Keratinocyte (primary cell): ENCODE measurements at places on chromosomes 6 and 20. TPM values are rescaled to one million over a fixed set of nuclear protein-coding genes. Genes with fewer than 3 reads are reported as not detected.

The TUBB2A gene
- 58.8 to 84.4 TPM (median 73.0 TPM) in 3 replicates for polyA plus RNA-seq

The SYNDIG1 gene
- polyA plus RNA-seq, result 0.37 to 1.7 TPM (median 0.38 TPM) in 3 replicates

The TMEM244 gene
- polyA plus RNA-seq, result 0.12 TPM in 1 of 3 replicates, not detected in the others

The NHSL1 gene
- polyA plus RNA-seq, result 8.5 to 28.1 TPM (median 11.8 TPM) in 3 replicates

The LIME1 gene
- 0.60 to 3.5 TPM (median 0.75 TPM) in 3 replicates for polyA plus RNA-seq

The PRDM13 gene
- polyA plus RNA-seq, result not detected in 3 replicates

The MAN1A1 gene
- 11.3 to 20.2 TPM (median 14.6 TPM) in 3 replicates for polyA plus RNA-seq

The DNMT3B gene
- 0.68 to 1.1 TPM (median 0.86 TPM) in 3 replicates for polyA plus RNA-seq

The MOG gene
- polyA plus RNA-seq, result not detected in 3 replicates

The MACROD2 gene
- 0.49 to 0.71 TPM (median 0.52 TPM) in 3 replicates for polyA plus RNA-seq

DNA sequence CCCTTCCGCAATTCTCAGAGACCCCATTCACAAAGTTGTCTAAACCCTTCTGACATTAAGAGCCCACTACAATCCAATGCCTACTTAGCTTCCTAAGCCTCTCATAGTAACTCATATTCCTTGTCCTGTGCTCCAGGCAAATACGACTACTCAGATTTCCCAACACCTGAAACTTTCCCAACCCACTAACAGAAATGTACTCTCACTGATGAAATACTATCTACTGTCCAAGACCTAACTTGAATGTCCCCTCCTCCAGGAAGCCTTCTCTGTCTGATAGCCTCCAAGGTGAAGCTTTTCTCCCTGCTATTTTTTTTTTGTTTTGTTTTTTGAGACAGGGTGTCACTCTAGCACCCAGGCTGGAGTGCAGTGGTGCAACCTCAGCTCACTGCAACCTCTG, 30.4 kb downstream of the GPLD1 start:
- DNase-seq, result no peak

- DNase-seq, result no peak
Observed at GRCh38 chr20:45258664-45259063, 4.3 kb upstream of the SLPI start.

GRCh38 chr20:19015351-19016139, 196.9 kb upstream of the SLC24A3 start:
- DNase-seq, result no peak

DNA sequence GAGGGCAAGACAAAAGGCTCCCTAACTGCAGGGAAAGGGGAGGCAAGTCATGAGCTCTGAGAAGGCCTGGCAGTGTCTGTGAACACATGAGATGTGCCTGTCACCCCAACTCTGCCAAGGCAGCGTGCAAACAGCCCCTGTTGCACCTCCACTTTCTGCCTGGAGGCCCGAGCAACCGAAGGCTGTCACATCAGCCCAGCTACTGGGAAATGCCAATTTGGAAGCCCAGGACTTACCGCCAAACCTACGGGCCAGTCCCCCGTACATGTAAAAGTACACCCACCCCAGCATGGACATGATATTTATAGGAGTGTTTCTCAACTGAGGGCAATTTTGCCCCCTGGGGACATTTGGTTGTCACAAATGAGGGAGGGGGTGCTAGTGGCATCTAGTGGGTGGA, 27.3 kb upstream of the RPP40 start:
- DNase-seq, result no peak

- DNase-seq, result no peak
Observed at GRCh38 chr6:48825501-48826151, 637.4 kb downstream of the MMUT start.

- DNase-seq, result no peak
Observed at GRCh38 chr6:56688521-56688920, 45.8 kb upstream of the DST start.

- DNase-seq, result no peak
Observed at GRCh38 chr20:8190043-8190880, 58.2 kb downstream of the PLCB1 start.

- peak; percentile 7 for DNase-seq
Observed at GRCh38 chr6:52990342-52990741, 4.7 kb downstream of the GSTA4 start.

- no peak for DNase-seq
Observed at GRCh38 chr6:39892490-39893129, 41.7 kb downstream of the MOCS1 start.

GRCh38 chr6:167121335-167121841, 1.5 kb upstream of the CCR6 start:
- no peak for DNase-seq

DNA sequence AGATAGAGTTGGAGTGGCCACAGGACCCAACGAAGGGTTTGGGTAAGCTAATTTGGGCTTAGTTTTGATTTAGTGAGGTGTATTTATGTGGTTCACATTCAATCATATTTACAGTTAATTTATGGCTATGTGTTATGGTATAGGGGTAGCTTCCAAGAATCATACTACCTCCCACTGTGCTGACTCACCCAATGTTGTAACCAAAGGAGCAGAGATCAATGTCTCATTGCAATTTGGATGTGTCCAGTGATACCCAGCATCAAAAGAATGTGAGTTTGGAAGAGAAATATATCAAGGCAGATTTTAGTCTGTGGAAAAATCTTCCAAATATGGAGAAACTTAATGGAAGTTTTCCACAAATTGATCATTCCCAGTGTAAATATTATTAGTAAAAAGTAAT, 25.3 kb upstream of the SMIM8 start:
- DNase-seq, result no peak

DNA sequence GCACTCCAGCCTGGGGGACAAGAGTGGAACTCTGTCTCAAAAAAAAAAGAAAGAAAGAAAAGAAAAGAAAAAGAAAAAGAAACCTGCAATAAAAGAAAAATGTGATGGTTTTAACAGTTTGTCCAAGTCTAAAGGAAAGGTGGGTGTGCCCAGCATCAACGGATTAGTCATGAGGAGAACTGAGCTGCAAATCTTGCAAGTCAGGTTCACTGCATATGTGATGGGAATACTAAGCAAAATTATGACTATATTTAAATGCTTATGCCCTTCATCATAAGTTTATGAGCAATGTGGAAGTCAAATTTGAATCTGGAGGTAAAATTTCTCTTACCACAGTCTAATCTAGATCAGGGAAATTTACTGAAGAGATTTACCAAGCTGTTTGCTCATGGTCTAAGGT, 13.1 kb upstream of the CDK19 start:
- no peak for DNase-seq

- no peak for DNase-seq
Observed at GRCh38 chr6:50842861-50843384, 24.3 kb downstream of the TFAP2B start.

- no peak for DNase-seq
Observed at GRCh38 chr20:54047048-54047447, 23.3 kb downstream of the BCAS1 start.

DNA sequence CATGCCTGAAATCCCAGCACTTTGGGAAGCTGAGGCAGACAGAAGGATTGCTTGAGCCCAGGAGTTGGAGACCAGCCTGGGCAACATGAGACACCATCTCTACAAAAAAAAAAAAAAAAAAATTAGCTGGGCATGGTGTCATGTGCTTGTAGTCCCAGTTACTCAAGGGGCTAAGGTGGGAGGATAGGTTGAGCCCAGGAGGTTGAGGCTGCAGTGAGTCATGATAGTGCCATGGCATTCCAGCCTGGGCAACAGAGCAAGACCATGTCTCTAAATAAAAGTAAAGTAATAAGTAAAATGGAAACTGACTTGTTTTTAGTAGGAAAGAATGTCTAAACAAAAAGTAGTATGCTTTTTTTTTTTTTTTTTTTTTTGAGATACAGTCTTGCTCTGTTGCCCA, 240.7 kb downstream of the ARID1B start:
- DNase-seq, result no peak

- no peak for DNase-seq
Observed at GRCh38 chr6:121823437-121823851, 388.0 kb downstream of the GJA1 start.

DNA sequence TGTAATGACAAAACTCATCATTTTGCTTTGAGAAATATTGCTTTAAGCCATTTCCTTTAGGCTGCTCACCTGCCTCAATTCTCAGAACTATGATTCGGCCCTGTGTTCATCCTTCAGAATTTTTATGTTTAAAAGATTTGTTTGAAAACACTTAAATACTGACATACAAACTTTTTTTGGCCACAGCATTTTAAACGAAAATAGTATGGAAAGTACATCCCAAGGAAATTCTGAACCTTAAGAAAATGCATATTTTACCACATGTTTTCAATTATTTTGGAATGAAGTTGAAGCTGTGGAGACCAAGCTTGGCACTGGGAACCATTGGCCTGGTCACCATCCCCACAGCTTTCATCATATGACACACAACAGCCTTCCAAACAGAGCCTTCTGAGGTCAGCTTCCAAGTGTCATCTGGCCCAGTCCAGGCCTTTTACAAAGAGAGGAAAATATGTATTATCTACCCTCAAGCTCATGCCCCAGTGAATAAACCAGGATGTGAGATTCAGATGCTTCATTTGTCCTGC, 83.3 kb downstream of the SOD2 start:
- no peak for DNase-seq

- DNase-seq, result no peak
Observed at GRCh38 chr20:5356941-5357340, 40.2 kb upstream of the PROKR2 start.

DNA sequence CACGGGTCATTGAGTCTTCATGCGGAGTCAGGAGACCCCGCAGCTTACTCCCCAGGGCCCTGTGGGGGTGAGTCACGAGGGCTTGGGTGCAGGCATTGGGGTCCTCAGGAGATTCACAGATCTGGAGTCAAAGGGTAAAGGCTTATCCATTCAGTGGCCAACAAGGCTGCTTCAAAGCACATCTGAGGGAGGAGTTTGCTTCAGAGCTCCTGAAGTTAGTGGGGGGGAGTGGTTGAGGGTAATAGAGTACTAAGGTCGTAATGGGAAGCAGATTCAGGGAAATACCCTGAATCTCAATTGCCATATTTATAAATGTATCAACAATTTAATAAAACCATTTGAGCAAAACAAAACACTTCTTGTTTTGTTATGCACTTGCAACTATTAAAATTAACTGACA, 37.3 kb downstream of the SH3BGRL2 start:
- no peak for DNase-seq

DNA sequence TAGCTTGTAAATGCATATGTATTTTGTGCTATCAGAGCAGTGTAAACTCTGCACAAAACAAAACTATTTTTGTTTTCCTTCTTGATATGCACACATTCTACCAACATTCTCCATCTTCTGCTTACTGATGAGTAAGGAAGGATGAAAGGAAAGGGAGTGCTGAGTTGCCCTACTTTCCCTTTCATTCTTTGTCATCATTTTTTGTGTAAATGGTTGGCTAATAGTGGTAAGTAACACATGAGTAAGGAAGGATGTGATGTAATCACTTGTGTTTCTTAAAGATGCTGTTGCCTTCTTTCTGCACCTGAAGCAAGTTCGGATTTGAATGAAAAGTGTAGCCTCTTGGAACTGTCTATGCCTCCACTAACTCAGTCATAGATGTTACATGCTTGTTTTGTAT, 4.6 kb upstream of the REV3L start:
- DNase-seq, result no peak

GRCh38 chr6:2865694-2866151, 24.1 kb upstream of the SERPINB1 start:
- no peak for DNase-seq

DNA sequence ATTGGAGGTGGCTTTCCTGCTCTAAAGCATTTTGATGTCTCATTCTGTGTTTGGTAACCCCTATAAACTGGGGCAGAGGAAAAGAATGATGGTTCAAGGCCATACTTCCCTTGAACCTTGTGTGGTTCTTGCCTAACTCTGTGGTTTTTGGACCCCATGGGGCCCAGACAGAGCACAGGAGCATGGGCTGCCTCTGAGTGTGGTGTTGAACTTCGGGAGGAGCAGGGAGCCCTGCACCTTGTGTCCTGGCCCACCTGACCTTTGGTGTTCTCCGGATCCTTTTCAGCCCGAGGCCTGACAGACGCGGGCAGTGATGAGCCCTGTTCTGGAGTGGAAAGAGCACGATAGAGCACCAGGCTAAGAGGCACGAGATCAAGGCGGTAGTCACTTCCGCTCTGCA, 18.8 kb downstream of the TMEM74B start:
- DNase-seq, result no peak

GRCh38 chr20:14259689-14260088, 77.7 kb downstream of the FLRT3 start:
- no peak for DNase-seq

- DNase-seq, result no peak
Observed at GRCh38 chr20:50592282-50593004, 82.3 kb downstream of the PTPN1 start.

- DNase-seq, result no peak
Observed at GRCh38 chr6:147837540-147837939, 329.1 kb downstream of the SAMD5 start.

DNA sequence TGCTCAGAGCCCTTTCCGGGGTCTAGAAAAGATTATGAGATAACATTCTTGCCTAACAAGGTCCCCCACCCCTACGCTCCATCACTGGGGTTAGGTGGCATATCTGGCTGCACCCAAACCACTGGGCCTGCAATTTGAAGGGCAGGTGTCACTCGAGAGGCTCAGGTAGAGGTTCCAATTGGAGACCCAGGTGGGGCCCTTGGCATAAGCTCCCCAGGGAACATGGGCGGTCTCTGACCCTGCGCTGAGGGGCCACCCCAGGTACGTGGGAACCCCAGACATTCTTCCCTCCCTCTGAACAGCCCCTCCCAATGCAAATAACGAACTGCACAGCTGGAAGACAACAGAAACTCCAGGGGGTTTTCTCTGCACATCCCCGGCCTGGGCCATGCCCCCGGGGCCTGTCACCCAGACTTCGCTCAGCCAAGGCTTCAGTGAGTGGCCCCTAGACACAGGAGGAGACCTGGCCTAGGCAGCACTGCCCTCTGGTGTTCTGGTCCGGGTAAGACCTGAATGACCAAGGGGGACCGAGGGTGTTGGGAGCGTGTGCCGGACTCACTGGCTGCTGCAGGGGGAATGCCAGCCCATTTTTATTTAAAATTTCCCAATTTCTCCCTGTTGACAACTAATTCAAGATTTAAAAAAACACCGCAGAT, 47.5 kb downstream of the DSTN start:
- DNase-seq, result no peak

- no peak for DNase-seq
Observed at GRCh38 chr6:116616737-116617053, 416 bp downstream of the RSPH4A start.

DNA sequence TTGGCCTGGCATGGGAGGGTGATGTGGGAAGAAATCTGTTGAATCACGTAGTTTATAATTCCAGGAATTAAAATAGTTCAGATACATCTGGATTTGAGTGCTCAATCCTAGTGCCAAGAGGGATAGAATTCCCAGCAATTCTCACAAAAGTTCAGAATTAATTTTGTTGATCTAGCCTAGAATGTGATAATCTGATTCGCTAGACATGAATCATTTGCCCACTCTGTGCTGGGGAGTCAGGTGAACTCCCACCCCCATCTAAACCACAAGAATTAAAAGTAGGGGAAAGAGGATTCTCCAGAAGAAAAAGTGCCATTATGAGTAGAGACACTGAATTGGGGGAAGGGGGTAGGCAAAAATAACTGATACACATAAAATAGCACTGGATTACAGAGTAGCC, 85.0 kb downstream of the LIN28B start:
- no peak for DNase-seq

- DNase-seq, result no peak
Observed at GRCh38 chr6:99364026-99364425, 14.6 kb upstream of the FAXC start.

DNA sequence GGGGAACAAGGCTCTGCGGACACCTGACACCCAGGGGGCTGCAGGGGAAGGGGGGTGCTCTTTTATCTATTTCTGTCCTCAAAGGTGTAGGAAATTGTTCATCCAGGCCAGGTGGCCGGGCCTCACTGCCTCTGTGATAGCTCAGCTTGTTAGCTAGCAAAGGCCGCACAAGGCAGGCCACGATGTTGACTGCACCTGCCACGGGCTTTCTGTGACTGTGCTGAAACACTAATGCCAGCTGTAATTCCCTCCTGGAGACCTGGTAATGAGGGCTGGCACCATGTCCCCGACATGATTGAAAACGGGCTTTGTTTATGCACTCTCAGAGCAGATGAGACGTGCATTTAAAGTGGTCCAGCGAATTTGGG, 61.4 kb upstream of the APCDD1L start:
- DNase-seq, result no peak
